ENCODE measurements at places on chromosomes 12 and 14.

GRCh38 chr14:23381871-23382270 lies 5.0 kb downstream of the CMTM5 start:
- no peak for DNase-seq

GRCh38 chr12:26527682-26528081 lies 305.3 kb downstream of the ITPR2 start:
- DNase-seq, result no peak

- DNase-seq, result no peak
These were observed 455.1 kb downstream of the RAD51B start for GRCh38 chr14:68274725-68275124.

DNA sequence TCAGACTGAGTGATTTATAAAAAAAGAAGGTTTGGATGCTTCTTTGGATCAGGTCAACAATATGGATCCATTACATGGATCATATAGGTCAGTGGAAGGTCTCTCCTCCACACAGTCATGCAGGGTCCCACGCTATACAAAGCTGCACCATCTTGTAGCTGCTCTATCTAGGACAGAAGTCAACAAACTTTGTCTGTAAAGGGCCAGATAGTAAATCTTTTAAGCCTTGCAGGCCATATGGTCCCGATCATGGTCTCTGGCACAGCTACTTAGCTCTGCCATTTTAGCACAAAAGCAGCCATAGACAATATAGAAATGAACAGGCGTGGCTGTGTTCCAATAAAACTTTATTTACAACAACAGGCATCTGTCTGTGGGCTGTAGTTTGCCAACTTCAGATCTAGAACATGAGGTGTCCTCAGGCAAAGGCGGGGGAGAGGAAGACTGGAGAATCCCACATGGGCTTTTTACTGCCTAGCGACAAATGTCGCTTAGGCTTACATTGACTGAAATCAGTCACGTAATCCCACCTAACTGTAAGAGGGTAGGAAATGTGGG lies 36.7 kb downstream of the TMEM233 start:
- DNase-seq, result no peak

DNA sequence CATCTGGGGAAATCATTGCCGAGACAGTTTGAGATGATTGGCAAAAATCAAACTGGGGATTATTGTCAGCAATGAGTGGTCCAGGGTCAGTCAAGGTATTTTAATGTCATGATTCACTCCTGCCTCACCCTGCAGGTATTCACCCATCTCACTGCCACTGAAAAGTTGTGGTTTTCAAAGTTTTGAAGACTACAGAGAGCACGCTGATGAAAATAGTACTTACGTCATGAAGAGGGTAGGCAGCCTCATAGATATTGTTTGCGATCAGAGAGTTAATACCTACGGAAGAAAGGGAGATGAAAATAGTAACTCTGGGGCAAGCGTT lies 138.0 kb downstream of the ANO2 start:
- DNase-seq, result no peak

DNA sequence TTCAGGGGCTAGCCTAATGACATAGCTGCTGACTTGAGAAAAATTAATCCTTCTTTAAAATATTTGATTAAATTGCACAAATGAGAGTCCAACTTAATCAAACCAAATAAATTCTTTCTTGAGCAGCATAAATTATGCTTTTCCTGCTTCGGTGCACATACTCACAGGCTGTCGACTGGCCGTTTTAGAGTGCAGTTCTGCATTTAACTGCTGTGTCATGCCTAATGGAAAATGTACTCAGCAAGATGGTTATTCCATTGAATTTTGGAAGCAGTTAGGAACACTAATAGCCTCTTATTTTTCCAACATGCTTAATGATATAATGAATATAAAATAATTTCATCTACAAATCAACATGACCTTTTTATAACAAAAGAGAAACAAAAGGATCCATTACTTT lies 266.1 kb upstream of the LRIG3 start:
- no peak for DNase-seq

- DNase-seq, result no peak
These were observed 27.7 kb downstream of the PPP1R13B start for GRCh38 chr14:103819503-103820307.

GRCh38 chr12:52546126-52546525 lies 6.8 kb downstream of the KRT71 start:
- DNase-seq, result no peak

Data from activated CD4-positive, CD25-positive, alpha-beta regulatory T cell treated with anti-CD3 and anti-CD28 coated beads, Interleukin-2, amount 50 U/mL, for 16 hours (primary cell).